Muscle of arm (tissue), 14 donors: ENCODE measurements at places on chromosomes 2 and 18. TPM values are rescaled to one million over a fixed set of nuclear protein-coding genes. Genes with fewer than 3 reads are reported as not detected.

- no peak for DNase-seq
Observed at GRCh38 chr2:1479346-1479745, 66.1 kb downstream of the TPO start.

- no peak for DNase-seq
Observed at GRCh38 chr2:166373105-166373504, 2.6 kb downstream of the SCN9A start.

- DNase-seq, result no peak
Observed at GRCh38 chr18:69968039-69968438, 20.4 kb upstream of the CD226 start.

The PSMD14 gene
- polyA plus RNA-seq, result 45.4 TPM

- no peak for DNase-seq
Observed at GRCh38 chr2:60836491-60836890, 44.9 kb upstream of the REL start.

The CRIM1 gene
- polyA plus RNA-seq, result 22.6 TPM

DNA sequence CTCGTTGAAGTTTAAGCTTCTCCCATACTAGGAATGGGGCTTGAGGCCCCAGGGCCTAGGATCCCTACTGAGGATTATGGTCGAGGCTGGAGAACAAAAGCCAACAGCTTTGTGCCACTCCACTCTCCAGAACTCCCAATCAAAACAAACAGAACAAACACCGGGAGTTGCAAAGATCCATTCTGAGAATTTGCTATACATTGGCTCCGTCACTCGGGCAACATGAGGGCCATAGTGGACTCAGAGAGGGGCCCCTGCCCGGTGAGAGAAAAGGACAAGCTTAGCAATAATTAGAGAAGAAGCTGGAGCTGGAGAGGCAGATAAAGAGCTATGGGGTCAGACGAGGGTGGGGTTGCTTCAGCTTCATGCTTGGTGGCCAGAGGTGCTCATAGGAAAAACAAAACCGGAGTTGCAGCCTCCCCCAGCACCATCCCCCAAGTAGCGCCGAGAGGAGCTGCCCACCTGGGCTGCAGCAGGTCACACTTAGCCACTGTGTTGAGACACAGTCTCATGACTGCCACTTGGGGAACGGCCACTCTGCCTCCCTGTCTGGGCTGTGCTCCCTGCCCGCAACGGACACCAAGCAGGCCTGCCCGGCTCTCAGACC lies 142.3 kb upstream of the HAAO start:
- no peak for DNase-seq

GRCh38 chr2:207531032-207531952 lies 1.5 kb downstream of the CREB1 start:
- no peak for DNase-seq

The PNKD gene
- 49.5 TPM for polyA plus RNA-seq

The SUCLG1 gene
- polyA plus RNA-seq, result 94.5 TPM

- DNase-seq, result no peak
Observed at GRCh38 chr2:46913471-46914381, 1.9 kb downstream of the MCFD2 start.

DNA sequence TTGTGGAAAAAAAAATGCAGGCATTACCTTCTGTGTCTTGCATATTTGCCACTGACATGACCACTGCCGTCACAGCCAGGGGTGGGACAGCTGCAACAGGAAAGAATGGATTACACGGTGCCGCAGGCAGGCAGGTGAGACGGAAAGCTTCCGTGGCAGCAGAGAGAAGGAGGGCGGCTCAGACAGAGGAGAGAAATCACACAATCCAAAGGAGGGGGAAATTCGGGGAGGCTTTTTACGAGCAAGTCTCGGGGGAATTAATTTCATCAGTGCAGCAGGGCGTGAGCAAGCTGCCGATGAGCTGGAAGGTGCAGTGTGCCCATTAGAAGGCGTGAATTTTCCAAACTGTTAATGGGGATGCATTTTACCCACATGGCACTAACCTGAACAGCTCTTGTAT lies 234.8 kb upstream of the PXDN start:
- DNase-seq, result no peak
